NCI-H2081 (cell line): ENCODE measurements at places on chromosomes 5 and 9.

DNA sequence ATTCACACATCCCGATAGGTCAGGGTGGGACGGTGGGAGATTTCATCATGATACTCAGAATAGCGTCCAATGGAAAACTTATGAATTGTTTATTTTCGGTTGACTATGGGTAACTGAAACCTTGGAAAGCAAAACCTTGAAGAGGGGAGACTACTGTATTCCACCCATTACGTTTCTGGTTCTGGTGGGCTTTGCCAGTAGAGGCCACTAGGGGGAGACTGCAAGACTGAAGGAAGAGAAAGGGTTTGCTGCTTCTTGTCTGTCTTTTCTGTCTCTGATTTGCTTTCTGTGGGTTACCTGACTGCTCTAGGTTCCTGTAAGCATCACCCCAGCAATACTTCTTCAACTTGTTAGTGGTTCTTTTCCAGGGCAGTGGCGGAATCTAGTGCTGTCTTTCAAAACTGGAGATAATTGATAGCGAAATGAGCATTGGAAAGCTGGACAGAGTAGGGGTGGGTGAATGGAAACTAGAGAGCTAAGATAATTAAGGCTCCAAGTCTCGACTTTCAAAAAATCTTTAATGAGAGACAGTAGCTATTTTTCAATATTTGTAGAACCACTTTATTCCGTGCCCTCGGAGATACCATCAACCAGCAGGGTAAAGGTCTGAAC, 27.0 kb downstream of the GRIN3A start:
- no peak for DNase-seq

GRCh38 chr5:43569236-43569746, 12.4 kb upstream of the PAIP1 start:
- DNase-seq: no peak

GRCh38 chr9:10614196-10614800, 1.5 kb upstream of the PTPRD start:
- DNase-seq: no peak

- peak; percentile 73 for DNase-seq
Observed at GRCh38 chr5:157328277-157328912, 62.5 kb downstream of the CYFIP2 start.

DNA sequence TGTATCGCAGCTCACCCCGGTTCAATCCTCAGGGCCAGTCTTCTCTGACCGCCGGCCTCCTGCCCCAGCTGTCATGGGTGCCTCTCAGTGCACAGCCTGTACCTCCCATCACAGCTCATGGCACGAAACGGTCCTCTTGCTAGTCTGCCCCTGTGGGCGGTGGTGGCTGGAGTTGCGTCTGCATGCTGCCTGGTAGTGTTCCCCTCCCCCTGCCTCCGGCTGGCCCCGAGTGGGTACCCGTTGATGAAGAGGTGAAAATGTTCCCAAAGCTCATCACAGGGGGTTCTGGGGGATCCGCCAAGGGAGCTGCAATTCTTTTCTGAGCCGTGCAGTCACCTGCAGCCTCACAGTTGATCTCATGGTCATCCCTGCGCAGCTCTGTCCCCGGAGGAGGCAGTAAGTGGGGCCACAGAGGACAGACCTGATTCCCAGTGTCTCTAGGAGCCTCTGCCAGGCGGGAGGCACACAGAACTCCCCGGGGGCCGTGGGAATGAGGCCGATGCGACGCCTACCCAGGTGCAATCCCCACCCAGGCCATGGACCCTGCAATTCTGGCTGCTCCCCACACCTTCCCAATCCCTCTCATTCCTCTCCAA, 34.7 kb upstream of the FIBCD1 start:
- no peak for DNase-seq

- DNase-seq: no peak
Observed at GRCh38 chr5:124701873-124702425, 44.5 kb downstream of the ZNF608 start.

DNA sequence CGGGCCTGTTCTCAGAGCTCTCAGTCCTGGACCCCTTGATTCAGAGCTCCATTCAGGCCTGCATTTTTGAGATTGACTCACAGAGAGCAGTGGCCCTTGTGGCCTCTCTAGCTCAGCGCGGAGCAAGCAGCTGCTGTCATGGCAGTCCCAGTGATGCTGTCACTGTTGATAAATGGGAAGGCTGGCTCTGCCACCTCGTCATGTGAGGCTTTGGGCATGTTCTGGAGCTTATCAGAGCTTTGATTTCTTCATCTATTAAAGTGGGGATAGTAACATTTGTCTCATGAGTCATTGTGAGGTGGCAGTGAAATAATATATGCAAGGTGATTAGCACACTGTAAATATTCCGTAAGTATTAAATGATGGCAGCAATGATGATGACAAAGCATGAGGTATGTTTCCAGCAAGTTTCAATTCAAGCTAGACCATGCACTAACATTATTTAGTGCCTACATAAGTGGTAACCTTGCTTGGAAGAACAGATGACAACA, 126.4 kb upstream of the CXCL14 start:
- no peak for DNase-seq

DNA sequence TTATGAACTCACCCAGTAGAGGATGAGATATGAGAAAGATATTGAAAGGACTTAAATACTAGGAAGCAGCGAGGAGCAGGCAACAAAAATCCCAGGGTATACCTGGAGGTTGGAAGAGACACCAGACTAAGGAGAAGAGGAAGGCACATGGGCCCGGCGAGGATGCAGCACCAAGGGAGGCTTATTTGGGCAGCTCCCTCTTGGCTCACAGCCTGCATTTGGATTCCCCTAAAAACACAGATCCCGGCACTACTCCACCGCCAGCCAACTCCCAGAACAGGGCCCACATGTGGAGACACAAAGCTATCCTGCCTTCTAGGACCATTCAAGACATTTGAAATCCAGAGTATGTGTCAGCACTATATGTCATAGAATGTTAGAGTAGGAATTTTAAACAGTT, 199.8 kb upstream of the FBXL7 start:
- DNase-seq: no peak

- DNase-seq: no peak
Observed at GRCh38 chr5:75341934-75342333, 4.9 kb downstream of the HMGCR start.

- no peak for DNase-seq
Observed at GRCh38 chr5:14726066-14726838, 61.7 kb downstream of the OTULIN start.

DNA sequence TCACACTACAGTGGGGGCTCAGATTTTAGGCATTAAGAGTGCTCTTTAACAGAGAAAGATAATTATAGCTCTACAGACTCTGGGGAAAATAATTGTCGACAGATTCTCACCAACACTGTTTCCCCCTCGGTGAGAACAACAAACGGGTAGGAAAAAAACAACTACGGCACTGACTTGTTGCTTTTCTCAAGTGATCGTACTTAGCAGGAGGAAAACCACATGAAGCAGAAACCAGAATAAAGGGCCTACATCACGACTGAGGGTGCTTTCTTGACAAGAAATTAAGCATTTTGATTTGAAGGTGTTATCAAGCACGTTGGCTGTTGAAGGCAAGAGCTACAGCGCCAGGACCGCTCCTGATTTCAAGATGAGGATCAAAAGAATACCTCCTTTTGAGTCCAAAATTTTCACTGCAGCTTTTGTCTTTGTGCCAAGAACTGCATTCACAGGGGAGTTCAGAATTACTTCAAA, 27.2 kb upstream of the CER1 start:
- DNase-seq: no peak

DNA sequence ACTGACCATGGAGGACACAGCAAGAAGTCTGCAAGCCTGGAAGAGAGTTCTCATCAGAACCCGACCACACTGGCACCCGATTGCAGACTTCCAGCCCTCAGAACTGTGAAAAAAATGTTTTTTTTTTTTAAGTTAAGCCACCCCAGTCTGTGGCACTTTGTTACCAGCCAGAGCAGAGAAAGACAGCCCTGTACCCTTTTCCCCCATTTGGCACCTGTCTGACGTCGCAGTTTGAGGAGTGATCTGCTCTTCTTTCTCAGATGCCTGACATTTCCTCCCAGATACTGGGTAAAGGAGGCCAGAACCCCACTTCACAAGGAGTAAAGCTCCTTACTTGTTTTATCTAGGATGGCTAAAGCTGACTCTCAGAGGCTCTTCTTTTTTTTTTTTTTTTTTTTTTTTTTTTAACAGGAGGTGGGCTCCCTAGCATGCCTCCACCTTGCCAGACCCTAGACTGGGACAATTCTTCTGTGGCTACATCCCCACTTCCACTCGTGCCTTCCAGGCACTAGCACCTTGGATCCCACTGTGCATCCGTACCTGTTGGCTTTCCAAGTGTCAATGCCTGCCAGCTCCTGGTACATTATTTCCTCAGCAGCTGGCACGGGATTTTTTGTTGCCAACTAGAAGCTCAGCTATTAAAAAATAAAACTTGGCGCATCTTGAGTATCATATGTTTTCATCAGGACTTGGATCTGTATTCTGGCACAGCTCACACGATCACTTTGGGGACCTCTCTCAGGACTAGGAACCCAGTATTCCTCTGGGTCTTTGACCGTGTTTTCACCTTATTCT, 14.4 kb downstream of the CAMK4 start:
- DNase-seq: no peak

DNA sequence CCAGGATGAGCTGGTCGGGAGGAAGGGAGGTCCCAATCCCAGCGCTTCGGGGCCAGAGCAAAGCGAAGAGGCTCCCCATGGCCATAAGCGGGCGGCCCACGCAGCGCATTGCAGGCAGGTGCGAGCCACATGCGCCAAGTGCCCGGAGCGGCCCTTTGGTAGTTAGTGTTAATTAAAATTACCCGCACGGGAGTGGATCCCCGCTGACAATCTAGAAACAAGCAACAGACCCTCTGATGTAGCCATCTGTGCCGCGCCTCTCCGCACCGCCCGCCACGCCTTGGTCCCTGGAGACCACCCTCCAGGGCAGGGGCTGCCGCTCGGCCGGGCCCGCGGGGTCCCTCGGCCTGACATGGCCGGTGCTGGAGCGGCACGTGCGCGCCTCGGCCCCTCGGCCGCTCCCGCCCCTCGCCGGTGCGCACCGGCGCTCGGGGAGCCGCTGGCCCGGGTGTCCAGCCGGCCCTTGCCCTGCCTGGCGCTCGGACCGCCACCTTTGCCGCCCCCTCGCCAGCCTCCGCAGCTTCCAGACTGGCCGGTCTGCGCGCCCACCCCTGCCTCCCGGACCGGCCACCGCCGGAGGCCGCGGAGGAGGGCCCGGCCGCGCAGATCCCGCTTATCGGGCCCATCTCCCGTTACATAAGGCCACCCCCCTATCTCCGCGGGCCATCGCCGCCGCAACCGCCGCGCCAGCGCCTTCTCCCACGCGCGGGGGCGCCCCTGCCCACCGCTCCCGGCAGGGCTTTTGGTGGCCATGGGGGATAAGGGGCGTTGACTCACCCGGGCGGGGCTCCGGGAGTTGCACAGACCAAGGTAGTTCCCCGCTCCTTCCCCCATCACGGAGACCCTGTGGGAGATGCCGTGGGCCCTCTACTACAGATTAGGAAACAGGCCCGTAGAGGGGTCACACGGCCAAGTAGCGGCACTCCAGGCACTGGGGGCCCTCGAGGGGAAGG, 1.9 kb upstream of the IL13 start:
- no peak for DNase-seq

DNA sequence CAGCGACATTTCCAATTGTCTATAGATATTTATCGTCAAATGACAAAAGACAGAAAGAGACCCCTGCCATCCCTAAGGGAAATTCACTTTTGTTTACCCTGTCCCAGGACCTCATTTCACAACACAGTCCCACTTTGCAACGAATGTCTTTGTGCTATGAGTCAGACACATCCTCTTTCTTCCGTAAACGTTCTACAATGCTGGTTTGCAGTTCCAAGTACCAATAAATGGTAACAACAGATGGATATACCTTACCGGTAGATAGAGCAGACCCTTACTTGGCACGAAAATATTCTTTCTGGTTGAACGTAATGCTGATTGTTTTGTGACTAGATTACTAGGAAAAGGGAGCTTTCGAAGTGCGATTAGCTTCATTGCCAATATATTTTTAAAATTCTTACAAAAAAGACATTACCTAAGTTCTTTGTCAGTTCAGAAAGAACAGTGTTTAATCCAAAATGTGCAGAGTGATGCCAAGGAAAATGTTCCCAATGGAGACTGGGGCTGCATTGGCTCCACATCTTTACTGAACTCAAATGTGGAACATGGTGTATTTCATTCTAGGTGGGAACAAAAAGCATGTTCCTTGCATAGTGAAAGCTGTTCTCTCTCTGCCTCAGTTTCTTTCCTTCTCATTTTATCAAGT, 202.5 kb upstream of the SLC27A6 start:
- DNase-seq: no peak

GRCh38 chr9:24451346-24451745, 94.4 kb downstream of the IZUMO3 start:
- peak; percentile 15 for DNase-seq

GRCh38 chr9:127968700-127969383, 11.9 kb downstream of the EEIG1 start:
- peak; percentile 63 for DNase-seq

DNA sequence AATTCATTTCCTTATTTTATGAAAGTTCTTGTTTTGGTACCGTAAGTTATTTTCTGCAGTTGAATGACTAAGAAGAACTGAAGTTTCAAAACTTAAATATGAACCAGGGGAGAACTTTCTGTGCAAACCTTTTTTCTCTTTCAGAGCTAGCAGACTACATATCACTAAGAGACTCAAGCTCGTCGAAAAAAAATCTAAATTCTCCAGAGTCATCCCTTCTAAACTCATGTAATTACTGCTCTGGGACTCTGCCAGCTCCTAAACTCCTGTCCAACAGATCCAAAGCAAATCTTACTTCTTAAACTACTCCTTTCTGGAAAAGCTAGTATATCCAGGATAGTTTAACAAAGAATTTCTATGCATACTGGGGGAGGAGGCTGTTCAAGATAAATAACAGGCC, 87.0 kb upstream of the NR5A1 start:
- DNase-seq: no peak

GRCh38 chr9:114497727-114498382, 7.4 kb downstream of the WHRN start:
- no peak for DNase-seq

DNA sequence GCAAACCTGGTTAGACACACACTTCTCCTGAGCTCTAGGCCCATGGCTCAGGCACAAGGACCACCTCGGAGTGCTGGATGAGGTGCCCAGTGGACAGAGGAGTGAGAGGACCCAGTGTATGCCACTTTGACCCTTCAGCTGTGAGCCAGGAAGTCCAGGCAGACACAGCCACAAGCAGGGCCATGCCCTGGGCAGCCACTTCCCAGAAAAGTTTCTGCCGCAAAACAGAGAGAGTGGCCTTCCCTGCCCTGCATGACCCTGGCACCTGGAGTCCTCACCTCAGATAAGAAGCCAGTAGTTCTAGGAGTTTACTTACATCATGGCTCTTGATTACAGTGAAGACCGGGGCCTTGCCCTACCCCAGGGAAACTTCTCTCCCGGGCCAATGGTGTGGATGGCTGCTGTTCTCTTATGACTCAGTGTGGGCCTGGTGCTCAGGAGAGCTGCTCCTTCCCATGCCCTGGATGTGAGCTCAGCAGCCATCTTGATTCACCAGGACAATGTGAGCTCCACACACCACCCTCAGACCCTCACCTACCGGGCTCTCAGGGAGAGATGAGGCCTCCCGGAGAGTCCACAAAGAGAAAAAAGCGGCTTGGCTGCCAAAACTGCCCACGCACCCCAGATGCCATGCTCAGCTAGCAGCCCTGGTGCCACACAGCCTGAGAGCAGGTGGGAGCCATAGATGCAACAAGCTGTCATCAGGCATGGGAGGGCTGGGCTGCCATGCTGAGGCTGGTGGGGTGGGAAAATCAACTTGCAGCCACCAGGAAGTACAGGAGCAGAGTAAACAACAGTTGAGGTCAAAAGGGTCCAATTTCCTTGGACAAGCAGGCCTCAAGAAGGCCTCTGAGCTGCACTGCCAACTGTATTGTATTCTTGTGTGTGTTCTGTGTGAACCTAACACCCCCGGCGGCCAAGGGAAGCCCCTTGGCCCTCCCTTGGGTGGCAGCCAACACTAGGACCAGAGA, 11.7 kb upstream of the IRF1 start:
- DNase-seq: no peak

GRCh38 chr9:136403538-136403914, 3.6 kb upstream of the SNAPC4 start:
- DNase-seq: no peak
